ENCODE measurements at places on chromosomes 1 and 21.

- peak; percentile 64 for DNase-seq
Observed at GRCh38 chr1:151993734-151994496, at the start of gene S100A10. Gene S100A10 (minus strand): TSS chr1:151993859. CDS start chr1:151986230, 7,629 bp downstream.

GRCh38 chr1:35717911-35718476 is 690 bp downstream of the C1orf216 start:
- no peak for DNase-seq

GRCh38 chr1:225617479-225617878 is 35.4 kb downstream of the ENAH start:
- DNase-seq = no peak

DNA sequence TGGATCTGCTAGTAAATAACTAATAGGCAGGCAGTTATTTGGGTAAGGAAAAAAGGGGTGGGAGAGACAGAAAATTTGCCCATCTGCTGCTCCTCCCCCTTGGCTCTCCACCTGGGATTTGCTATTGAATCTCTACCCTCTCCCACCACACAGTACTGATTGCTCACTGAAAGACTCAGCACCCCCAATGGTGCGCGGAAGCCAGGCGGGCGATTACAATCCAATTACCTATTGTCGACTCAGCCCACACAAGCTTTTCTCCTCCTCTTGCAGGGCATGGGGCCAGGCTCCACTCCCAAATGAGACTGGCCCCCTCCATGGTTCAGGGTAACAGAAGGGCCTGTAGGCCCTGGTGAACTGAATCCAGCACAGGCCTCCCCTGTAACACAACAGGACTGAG is 2.7 kb upstream of the HMGN2 start:
- no peak for DNase-seq

- no peak for DNase-seq
Observed at GRCh38 chr1:100511058-100511457, 26.9 kb upstream of the GPR88 start.

GRCh38 chr1:93905051-93905450 is 4.2 kb downstream of the GCLM start:
- no peak for DNase-seq

DNA sequence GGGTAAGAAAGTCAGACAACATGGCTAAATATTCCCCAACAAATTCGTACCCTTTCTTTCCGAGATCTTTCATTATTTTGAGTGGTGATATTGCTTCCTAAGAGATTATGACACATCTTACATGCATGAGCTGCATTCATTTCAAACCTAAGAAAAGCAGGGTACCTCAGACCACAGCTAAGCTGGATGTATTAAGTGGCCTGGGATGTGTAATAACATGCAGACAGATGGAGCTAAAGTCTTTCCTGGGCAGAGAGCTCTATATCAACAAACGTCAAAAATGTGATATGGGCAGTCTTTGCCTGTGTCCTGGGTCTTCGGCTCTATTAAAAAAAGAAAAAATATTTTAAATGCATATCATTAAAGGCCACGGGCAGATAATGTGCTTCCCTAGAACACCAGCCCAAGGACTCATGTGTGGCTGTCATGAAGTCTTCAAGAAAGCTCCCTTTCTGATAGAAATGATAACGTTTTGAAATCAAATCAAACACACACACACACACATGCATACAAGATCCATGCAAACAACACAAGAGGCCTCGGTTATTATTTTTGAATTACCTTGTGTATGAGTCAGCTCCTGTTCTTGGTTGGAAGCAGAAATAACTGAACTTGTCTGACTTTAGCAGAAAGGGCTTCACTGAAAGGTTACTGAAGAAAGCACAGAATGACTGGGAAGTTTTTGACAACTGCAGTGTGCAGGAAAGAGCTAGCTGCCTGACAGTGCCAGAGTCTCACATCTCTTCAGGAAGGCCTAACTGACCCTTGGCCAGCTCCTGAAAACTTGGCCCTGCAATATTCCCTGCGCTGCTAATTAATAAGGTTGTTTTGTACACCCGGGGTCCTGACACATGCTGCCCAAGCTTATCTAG is 231.2 kb downstream of the DSCAM start:
- no peak for DNase-seq

GRCh38 chr1:21490774-21491487 is 18.3 kb upstream of the ALPL start:
- no peak for DNase-seq

DNA sequence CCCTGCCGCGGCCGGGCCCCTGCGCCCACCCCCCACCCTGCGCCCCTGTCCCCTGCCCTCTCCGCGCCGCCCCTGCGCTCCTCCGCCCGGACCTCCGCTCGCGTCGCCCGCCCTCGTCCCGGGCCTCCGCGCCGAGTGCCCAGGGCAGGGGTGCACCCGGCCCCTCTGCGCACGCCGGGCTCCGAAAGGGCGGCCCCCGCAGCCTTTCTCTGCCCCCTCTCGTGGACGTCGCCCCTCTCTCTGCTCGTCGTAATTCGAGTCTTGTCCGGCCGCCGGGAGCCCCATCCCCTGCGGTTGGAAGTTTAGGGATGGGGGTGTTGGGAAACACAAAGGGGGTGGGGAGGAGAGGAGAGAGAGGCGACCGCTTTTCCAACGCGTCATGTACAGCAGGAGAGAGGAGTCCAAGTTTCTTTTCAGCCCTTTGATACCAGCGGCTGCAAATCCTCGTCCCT is 407 bp downstream of the GALNT2 start:
- DNase-seq = no peak

- no peak for DNase-seq
Observed at GRCh38 chr1:203026666-203027663, 674 bp downstream of the PPFIA4 start.

DNA sequence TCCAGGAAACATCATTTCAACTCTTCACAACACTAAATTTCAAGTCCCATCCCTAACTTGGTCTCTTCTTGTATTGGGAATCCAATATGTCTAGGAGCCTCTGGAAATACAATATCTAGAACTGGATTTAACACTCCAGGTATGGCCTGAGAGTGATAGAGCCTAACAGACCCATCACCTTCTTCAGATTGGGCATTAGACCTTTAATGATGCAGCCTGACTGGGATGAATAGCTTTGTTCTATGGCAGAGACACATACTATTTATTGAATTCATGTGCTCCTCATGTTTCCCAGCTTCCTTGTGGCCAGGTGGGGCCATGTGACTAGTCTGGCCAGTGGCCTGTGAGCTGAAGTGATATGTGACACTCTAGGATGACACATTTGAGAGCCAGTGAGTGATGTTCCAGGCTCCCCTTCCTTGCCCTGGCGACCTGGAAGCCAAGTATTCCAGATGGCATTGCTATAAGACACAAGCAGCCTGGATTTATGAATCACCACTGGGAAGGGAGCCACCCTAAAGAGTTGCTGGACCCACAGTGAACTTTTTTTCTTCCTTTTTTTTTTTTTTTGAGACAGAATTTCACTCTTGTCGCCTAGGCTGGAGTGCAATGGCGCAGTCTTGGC is 31.0 kb upstream of the POU3F1 start:
- DNase-seq = no peak

DNA sequence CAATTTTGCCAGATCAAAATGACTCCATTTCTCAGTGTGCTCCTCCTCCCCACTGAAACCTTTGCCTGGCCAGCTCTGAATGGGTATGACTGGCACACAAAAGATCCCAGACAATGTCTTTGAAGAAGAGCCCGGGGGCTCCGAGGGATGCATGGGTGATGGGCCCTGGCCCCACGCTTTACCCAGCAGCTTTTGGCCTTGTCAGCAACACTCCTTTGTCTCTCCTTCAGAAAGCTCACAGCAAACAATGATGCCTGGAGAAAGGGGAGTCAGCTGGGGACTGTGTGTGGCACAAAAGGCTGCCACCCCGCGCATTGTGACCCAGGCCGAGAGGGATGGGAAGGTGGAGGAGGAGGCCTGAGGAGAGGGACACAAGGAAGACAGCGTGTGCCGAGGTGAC is 45.9 kb downstream of the PLXNA2 start:
- DNase-seq = no peak

GRCh38 chr1:231233735-231234417 is 7.1 kb upstream of the GNPAT start:
- no peak for DNase-seq

GRCh38 chr1:5119366-5120234 is 465.2 kb downstream of the AJAP1 start:
- no peak for DNase-seq

- DNase-seq = no peak
Observed at GRCh38 chr1:157878059-157878458, 36.5 kb upstream of the CD5L start.

GRCh38 chr1:228081578-228082213 is 812 bp upstream of the ARF1 start:
- DNase-seq = no peak

DNA sequence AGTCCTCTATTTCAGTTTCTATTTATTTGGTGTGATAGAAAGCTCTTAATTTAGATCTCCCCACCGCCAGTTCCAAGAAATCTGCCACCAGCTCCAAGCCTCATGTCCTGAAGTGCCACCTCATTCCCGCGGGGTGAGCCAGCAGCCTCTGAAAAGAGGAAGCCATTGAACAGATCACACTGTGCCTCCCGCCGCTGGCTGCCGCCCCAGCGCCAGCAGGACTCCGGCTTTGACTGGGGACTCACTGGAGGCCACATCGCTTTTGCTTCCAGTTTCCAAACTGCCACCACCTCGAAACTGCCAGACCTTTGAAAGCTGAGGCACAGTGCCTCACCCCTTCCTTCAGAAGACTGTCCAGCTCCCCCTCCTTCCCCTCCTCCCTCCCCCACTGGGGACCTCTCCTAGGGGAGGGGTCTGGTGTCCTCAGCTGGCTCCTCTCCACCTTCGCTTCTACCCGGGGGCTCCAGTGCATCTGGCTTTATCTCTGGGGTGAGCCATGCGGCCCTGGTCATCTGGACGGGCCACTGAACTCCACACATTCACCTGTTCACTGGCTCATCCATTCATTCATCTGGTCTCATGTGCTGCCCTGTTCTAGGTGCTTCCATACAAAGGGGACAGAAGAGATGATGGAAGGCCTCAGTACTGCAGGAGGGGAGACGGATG is 58.9 kb downstream of the VPS26C start:
- DNase-seq = no peak

- DNase-seq = no peak
Observed at GRCh38 chr1:56236688-56237087, 342.7 kb downstream of the PLPP3 start.

GRCh38 chr1:156992215-156992614 is 53.3 kb downstream of the ARHGEF11 start:
- no peak for DNase-seq

GRCh38 chr1:7783178-7783711 is 846 bp upstream of the PER3 start:
- DNase-seq = peak; percentile 13

DNA sequence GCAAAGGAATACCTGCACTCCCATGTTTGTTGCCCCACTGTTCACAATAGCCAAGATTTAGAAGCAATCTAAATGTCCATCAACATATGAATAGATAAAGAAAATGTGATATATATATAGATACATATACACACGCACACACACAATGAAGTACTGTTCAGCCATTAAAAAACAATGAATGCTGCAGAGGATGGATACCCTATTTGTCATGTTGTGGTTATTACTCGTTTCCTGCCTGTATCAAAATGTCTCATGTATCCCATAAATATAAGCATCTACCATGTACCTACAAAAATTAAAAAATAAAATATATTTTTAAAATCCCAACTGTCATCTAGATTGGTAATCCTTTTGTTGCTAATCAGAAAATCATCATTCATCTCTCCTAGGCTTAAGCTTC is 634.8 kb upstream of the ADGRL2 start:
- no peak for DNase-seq

DNA sequence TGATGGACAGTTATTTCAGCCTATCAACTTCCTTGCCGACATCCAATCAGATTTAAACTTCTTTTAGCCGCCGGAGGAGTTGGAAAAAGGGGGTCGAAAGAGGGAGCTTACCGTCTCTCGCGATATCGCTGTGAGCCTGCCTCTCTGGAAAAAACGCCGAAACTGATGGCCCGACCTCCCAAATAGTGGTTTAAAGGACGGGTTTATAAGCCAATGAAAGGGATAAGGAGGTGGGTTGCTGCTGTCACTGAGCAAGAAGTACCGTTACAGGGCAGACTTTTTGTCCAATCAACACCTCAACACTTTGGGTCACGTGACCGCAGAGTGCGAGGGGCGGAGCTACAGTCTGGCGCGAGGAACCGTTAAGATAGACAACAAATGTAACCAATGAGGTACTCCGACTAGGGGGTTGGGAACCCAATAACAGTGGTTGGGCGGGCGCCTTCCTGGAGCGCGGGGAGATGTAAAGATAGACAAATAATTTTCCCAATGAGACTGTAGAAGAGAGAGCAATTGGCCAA is at the start of gene RBM15:
Gene RBM15, plus strand, starts transcription at position 492 of the 521 bp plus-strand sequence. Its CDS starts 29 bp downstream, at position 521.
- DNase-seq = peak; percentile 96

- DNase-seq = no peak
Observed at GRCh38 chr1:179447489-179447888, 81.7 kb downstream of the AXDND1 start.

DNA sequence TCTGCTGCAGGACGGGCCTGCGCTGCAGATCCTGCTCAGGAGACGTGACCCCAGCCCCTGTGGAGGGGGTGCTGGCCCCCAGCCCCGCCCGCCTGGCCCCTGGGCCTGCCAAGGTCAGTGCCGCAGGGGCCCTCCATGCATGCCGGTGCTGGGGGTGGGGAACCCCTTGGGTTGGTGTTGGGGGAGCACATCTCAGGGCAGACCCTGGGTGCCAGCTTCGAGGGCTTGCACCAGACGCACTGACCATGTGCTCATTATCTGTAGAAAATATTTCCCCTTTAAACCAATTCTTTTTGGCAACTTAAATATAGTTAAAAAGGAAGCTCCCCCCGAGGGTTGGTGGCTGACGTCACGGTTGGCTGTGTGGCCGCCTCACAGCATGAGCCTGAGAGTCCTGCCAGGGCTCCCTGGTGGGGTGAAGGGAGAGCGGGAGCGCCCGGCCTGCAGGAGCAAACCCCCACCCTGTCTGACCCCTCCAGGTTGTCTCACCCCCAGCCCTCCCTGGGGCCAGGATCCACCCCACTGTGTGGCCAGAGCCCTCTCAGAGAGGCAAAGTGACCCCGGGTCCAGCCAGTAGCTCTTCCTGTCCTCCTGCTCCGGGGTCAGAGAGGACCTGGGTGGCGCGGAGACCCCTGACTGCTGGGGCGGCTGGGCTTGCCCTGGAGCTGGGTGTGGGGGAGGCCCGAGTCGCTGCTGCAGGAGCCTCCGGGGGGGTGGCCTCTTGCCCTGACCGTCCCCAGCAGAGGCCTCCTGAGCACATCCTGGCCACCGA is 5.3 kb upstream of the PFKL start:
- no peak for DNase-seq

DNA sequence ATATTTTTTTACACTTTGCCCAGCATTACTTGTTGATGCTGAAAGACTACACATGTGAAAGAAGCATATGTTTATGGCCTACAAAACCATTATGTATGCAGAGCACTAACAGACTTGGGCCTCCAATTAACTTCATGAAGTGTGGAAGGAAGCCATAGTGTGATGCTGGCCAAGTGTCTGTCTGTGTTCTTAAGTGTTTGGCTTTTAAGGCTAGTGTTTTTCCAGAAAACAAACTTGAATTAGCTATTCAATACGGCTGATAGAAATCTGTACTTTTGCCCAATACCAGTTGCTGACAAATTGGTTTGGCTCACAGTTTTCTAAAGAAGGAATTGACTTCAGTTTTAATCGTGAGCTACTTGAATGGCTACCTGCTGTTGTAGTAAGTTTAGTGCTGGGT is 136.1 kb downstream of the ADGRL2 start:
- no peak for DNase-seq

Data from activated CD4-positive, alpha-beta T cell treated with anti-CD3 and anti-CD28 coated beads for 1 hour (primary cell).